ENCODE measurements at places on chromosomes 1 and 21. TPM values are rescaled to one million over a fixed set of nuclear protein-coding genes. Genes with fewer than 3 reads are reported as not detected.

DNA sequence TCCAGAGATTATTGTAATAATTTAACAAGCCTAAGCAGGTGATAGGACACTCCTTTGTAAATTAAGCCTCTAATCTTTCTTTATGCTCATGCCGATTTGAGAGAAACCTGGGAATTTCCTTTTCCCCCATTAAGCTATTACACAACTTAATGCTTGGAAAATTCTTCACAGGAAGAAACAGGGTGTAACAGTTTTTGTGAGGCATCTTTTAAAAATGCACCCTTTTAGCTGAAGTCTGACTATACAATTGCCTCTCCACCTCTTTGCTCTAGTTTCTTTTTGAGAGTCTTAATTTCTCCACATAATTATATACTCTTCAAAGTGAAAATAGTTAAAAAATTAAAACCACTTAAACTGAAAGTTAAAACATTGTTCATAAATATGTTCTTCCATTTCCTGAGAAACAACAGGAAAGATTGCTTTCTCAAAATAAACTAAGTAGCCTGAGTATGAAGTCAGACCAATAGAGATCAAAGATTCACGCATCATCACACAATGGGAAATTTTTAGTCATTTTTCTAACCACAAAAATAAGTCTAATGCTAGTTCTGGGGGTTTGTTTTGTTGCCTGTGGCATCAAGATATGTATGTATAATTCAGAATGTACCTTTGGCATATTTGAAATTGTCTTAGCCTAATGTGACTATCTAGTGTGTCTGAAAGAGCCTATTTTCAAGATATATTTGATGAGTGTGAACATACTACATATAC is 34.7 kb downstream of the LRRC8D start:
- no peaks in the 10 kb centered on the region for H3K27me3 ChIP-seq
- H3K36me3 ChIP-seq = no peaks in the 10 kb centered on the region
- peak overlapping the region; percentile 66 for H3K27ac ChIP-seq
- H3K4me1 ChIP-seq = peaks cover 3% of the 10 kb centered on the region
- no peak overlapping the region for H3K4me3 ChIP-seq

- H3K27me3 ChIP-seq = no peaks in the 10 kb centered on the region
- no peak overlapping the region for H3K27ac ChIP-seq
- H3K4me1 ChIP-seq = no peaks in the 10 kb centered on the region
Measured at GRCh38 chr1:91406773-91407389, 2.2 kb upstream of the HFM1 start.

- no peak overlapping the region for H3K4me3 ChIP-seq
- H3K27me3 ChIP-seq = no peaks in the 10 kb centered on the region
- no peak overlapping the region for H3K27ac ChIP-seq
- no peaks in the 10 kb centered on the region for H3K4me1 ChIP-seq
- no peaks in the 10 kb centered on the region for H3K36me3 ChIP-seq
Measured at GRCh38 chr21:31425138-31425537, 81.1 kb upstream of the TIAM1 start.

LRRC71 gene
- not detected for total RNA-seq

DNA sequence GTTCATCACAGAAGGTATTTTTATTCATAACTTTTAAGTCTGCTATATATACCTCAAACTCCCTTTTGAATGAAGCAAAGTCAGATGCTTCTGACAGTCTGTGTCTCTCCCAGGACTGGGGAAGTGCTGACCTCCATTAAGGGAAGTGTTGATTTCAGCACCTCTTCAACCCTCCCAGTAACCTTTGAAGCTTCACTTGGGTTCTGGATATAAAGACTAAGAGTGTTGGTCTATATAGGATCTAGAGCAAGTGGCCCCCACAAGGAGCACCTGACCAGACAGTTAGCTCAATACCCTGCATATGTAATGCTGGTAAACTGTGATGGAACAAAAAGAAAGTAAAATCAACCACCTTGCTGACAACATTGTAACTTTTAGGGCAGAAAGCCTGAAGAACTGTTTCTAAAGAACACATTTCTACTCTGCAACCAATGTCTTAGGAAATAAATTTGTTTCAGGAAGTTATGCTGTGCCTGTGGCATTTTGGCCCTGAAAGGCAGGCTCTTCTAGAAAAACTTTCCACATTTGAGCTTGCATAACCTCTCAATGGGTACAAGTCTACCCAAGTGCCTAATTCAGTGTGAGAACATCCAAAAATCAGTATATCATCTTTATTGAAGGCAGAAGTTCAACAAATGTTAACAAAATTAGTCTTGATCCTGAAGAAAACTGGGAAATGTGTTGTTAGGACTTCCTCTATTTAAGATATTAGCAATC is 865 bp upstream of the PTPN22 start:
- H3K27ac ChIP-seq = no peak overlapping the region
- no peaks in the 10 kb centered on the region for H3K27me3 ChIP-seq
- no peaks in the 10 kb centered on the region for H3K36me3 ChIP-seq
- no peak for DNase-seq
- H3K4me1 ChIP-seq = peaks cover 6% of the 10 kb centered on the region

DNA sequence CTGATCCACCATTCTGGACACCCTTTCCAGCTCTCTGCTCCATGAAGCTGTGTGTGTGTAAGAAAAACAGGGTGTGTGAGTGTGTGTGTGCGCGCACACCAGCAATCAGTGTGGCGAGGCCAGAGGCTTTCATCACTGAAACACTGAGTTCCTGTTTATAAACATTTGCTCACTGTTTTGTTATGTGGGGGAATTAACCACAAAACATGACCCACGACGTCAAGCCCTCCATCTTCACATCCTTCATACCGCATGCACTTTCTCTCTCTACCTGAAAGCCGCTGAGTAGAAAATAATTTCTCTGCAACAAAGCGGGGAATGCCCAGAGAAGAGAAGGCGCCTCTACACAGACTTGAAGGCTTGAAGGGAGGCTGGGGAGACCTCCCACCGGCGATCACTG is 148.9 kb upstream of the IRF2BP2 start:
- H3K4me3 ChIP-seq = no peak overlapping the region
- H3K27me3 ChIP-seq = no peaks in the 10 kb centered on the region
- H3K4me1 ChIP-seq = peaks cover 9% of the 10 kb centered on the region
- H3K36me3 ChIP-seq = no peaks in the 10 kb centered on the region

SPRR2E gene
- not detected for total RNA-seq

GRCh38 chr1:8560611-8561544 is 243.0 kb downstream of the SLC45A1 start:
- no peaks in the 10 kb centered on the region for H3K4me1 ChIP-seq
- no peaks in the 10 kb centered on the region for H3K36me3 ChIP-seq

GRCh38 chr1:12617901-12618660 is at the start of gene DHRS3:
Gene DHRS3 (minus strand): TSS chr1:12618210. CDS start chr1:12617348, 862 bp downstream.
- H3K27ac ChIP-seq = peak within 1 kb of the TSS; percentile 75
- no peaks in the 10 kb centered on the region for H3K27me3 ChIP-seq
- H3K4me1 ChIP-seq = peaks cover 17% of the 10 kb centered on the region
- DNase-seq = peak; percentile 86
- peak within 1 kb of the TSS; percentile 69 for H3K4me3 ChIP-seq
- H3K36me3 ChIP-seq = no peaks in the 10 kb centered on the region

DNA sequence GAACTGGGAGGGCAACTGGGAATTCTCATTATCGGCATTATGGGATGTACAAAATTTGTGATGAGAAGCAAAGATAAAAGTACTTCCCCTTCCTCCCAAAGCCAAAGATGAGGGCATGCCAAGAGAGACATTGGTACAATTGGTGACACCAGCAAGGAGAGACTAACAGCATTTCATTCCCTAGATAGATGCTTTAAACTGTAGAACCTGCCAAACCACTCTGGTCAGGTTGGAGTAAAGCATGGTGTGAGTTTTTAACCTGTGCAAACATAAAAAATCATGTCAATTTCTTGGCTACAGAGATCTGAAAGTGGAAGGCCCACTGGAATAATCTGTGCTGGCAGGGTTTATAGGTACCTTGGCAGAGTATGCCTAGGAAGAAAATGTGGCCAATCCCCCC is 19.4 kb downstream of the CTXND2 start:
- no peaks in the 10 kb centered on the region for H3K4me1 ChIP-seq
- H3K27me3 ChIP-seq = no peaks in the 10 kb centered on the region
- no peak for DNase-seq
- H3K36me3 ChIP-seq = no peaks in the 10 kb centered on the region
- no peak overlapping the region for H3K4me3 ChIP-seq

DNA sequence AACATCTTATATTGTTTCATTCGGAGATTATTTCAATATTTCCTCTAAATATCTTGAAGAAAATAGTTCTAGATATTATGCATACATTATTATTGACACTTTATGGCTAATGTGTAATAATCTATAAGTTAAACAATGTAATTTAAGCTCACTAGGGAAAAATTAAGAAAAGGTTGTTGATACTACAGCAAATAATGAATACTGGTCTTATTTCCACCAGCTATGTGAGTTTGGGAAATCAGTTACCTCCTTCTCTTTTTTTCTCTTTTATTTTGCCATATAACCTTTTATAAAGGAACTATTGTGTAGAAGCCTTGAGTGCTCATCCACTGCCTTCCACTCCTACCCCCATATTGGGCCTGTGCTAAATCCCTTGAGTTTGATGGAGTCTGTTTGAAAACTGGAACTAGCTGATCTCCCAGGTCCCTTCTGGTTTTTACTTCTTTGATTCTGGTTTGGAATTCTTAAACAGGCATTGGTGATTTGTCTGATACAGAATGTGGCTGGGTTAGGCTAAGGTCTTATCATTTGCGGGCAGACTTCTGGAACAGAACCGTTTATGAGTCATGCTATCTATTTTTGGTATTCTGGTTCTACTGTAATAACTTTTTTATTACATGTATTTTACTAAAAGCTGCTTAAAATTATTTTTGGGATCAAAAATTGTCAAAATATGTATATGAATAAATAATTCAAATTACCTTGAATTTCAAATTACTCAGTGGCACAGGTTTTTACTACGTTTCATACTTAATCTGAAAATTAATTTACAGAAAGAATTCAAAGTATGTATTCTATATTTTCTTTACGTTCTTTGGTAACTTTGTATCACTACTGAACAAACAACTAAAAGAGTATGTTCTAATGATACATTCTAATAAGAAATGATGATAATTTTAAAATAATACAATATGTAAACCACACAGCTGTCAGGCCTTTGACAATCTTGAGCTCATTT is 5.0 kb upstream of the CDC14A start:
- H3K4me3 ChIP-seq = no peak overlapping the region
- H3K4me1 ChIP-seq = peaks cover 3% of the 10 kb centered on the region
- H3K27ac ChIP-seq = no peak overlapping the region
- H3K36me3 ChIP-seq = no peaks in the 10 kb centered on the region
